ENCODE measurements at places on chromosomes 2 and 18. TPM values are rescaled to one million over a fixed set of nuclear protein-coding genes. Genes with fewer than 3 reads are reported as not detected.

DNA sequence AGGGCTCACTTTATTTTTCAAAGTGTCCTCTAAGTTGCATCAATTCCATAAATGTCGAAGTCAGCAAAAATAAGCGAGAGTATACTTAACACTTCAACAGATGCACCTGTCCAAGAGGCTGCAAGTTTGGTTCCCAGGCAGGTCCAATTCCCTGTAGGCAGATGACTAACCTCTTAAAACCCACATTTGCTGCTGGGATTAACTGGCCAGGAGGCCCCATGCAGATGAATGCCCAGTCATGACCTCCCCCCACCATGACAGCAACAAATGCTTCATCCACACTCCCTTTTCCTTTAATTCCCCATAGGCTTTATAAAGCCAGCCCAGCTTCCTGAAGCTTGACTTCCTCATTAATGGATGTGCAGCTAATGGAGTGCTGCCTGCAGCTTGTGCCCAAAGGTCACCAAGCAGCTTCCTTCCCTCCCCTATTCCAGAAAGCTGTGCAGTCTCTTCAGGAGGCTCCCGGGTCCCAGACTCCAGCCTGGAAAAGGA lies 35.7 kb downstream of the REEP1 start:
- no peak for DNase-seq

- no peak for DNase-seq
These were observed 136.5 kb downstream of the AKAIN1 start for GRCh38 chr18:5060543-5060942.

DNA sequence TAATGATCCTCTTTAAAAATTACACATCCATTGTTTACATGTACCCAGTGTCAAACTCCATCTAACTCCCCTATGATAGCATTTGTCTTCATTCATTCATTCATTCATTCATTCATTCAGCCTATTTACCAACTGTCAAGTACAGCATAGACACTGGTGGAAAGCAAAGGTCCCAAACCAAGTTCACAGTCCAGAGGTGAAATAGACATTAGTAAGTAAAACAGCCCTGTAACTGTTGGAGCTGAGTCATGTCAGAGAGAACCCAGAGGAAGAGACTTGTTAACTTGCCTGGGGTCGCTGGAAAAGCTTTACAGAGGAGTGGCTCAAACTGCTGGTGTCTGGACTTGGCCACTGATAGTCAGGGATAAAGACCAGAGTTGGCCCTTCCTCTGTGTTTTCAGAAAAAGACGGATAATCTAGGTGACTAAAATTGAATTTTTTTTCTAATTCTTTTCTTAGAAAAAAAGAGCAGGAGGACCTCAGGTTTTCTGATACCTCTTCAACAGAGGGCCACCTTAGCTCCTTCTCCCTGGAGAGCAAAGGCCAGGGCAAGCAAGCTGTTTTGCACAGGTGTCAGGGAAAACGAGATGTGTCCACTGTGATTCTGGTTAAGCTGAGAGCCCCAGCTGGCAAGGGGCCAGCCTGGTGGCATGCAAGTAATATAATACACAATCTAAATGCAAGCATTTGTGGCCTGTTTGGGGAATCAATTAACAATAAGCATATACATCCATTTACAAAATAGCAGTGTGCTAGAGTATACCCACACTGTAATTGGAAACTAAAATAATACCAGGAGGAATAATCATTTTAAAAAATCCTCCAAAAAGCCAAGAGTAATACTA lies 96.7 kb upstream of the SLC14A2 start:
- DNase-seq: no peak

GRCh38 chr2:152611458-152612231 lies 105.6 kb downstream of the PRPF40A start:
- peak; percentile 30 for DNase-seq

DNA sequence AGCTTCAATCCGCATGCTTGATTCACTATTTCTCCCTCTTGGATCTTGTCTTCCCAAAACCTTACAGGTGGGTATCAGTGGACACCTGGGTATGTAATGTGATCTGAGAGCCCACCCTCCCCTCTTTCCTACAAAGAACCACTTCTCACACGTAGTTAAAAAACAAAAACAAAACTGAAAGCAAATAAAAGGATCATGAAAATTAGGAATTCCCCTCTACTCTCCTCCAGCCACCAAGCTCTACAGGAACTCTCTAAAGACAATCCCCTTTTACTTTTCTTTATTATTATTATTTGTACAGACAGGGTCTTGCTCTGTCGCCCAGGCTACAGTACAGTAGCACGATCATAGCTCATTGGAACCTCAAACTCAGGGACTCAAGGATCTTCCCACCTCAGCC lies 40.8 kb upstream of the MYO1B start:
- DNase-seq: no peak

DNA sequence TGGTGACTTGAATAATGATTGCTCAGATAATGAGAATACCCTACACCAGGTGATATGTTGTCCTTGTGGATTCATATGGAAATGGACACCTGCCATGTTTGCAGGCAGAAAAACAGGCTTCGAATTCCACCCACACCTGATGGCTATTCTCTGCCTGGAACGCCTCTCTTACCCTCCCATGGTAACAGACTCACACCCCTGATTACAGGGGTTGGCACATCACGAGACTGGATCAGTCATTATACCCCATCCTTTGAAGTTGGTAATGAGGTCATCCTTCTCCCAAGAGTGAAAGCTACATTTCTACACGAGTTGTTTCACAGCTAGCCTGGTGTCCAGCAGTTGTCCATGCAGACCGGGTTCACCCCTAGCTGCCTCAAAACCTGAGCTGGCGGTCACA lies 71.4 kb upstream of the MBOAT2 start:
- DNase-seq: no peak

GRCh38 chr2:101821059-101821805 lies 123.7 kb downstream of the MAP4K4 start:
- DNase-seq: no peak

GRCh38 chr2:36670881-36671595 lies 25.5 kb upstream of the VIT start:
- no peak for DNase-seq

DNA sequence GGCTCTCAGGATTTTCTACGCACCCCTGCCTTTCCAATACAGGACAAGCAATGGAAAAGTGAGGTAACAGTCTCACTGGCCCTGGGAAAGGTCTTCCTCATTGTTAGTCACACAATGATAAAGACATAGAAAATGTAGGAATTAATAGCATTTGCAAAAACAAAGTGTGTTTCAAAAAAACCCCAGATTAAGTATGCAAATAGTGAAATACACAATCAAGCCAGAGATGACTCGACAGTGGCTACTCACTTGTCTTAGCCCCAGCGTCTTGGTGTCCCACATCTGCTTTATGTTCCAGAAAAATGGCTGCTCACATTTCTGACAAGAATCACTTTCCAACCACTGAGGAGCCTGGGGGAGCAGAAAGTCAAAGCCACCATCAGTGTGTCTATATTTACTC lies 47.0 kb upstream of the AP1S3 start:
- DNase-seq: no peak

DNA sequence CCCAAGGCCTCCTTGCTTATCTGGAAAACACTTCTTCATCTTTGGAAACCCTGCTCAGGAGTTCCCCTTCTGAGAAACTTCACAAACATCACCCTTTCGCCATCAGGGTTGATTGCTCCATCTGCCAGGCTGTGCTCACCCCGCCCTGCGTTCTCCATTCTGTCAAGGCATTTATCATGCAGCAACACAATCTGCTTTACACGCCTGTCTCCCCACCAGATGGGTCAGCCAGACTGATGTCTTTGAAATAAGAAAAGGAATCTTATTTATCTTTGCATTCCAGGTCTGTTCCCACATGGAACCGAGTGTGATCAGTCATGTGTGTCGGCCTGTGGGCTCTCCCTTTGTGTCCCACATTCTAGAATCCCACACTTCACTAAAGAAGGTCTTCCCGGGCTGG lies 110.0 kb upstream of the ARL4C start:
- DNase-seq: no peak

- DNase-seq: no peak
These were observed 11.7 kb downstream of the DOK1 start for GRCh38 chr2:74566076-74566753.

DNA sequence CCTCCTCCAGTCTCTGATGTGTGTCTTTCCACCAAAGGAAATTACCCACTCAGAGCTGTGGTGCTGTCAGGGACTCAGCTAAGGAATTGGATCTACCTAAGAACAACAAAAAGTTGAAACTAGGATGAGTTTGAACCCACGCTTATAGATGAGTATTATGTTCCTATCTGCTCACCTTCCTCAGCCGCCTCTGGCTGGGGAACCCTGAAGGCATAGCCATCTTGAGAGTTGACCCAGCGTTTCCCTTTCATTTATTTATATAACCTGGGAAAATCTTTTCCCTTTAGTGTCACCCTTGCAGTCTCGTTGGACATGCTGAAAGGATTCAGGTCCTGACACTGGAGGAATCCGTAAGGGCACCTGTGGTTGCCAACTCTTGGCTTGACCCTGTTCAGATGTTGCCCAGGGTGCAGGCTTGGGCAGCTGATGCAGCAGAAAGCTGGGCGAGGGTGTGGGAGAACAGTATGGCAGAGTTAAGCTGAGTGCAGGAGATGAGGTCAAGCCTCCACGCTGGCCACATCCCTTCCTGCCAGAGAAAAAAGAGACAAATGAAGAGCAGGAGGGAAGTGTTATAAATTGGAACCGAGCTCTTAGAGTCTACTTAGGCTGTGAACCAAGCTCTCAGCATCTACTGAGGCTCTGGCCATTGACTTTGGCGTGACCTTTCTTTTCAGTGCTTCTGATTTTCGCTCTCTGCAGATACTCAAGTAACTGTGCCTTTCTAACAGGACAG lies 1.9 kb downstream of the CDH20 start:
- DNase-seq: peak; percentile 19

- DNase-seq: peak; percentile 92
These were observed 59.6 kb downstream of the MYT1L start for GRCh38 chr2:2271469-2271941.

DNA sequence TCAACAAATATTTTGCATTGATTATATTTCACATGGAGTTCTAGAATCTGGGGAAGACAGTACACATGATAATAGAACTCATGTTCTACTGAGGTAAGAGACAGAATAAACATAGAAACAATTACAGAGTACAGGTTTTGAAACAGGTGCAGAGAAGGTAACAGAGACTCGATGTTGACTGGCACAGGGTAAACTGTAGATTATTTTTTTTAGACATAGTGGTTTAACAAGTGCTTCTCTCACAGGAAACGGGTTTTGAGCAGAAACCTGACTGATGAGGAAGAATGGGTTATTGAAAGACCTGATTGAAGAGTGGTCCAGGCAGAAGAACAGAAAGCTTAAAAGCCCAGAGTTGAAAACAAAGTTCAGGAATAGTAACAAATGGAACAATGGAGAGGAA lies 1002.5 kb upstream of the FAM98A start:
- DNase-seq: no peak

- DNase-seq: no peak
These were observed 99.1 kb upstream of the ZNF397 start for GRCh38 chr18:35141567-35142274.

DNA sequence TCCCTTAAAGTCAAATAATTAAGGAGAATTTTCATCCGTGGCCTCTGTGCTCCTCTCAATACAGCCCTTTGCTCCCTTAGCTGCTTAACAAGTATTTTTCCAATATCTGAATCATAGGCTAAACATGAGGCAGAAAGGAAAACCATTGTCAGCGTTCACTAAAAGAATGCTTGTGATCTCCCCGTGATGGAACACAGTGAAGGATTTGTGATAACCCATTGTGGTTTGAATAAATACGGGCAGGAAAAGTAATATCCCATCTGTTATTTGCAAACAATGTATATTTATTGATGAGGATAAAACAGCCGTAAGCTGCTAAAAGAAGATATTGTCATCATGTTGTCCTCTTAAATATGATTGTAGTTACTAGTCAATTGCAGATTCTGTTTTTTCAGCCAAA lies 258.1 kb downstream of the NAPG start:
- no peak for DNase-seq

GRCh38 chr2:127859712-127860085 lies 1.7 kb upstream of the POLR2D start:
- DNase-seq: peak; percentile 28

DNA sequence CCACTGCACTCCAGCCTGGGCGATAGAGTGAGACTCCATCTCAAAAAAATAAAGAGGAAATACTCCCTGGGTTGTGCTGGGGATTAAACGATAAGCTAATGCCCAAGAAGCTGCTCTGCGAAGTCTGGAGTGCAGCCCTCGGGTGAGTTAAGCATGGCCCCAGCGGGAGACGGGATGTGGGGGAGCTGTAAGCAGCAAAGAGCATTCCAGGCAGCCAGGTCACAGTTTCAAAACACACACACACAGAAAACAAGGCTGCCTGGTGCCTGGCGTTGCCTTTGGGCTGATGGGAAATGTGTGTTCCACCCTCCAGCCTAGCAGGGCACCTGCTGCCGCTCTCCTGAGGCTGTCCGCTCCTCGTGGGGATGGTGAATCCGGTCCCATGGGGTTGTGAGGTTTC lies 24.1 kb downstream of the ODC1 start:
- DNase-seq: no peak

DNA sequence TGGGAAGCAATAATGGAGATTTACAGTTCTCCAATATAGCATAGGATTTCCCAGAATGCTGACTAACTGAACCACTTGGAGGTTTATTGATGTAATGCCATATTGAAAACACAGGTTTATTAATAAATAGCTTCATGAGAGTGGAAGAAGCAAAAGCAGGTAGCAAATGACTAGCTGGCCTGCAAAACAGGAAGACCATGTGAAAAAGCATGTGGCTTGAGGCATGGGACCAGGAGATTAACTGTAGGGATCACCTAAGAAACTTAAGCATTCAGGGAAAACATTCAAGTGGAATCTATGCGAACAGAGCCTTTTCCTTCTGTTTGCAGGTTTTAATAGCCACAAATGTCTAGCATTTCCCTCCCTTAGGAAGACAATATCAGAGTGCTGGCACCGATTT lies 679.7 kb downstream of the ZEB2 start:
- no peak for DNase-seq

DNA sequence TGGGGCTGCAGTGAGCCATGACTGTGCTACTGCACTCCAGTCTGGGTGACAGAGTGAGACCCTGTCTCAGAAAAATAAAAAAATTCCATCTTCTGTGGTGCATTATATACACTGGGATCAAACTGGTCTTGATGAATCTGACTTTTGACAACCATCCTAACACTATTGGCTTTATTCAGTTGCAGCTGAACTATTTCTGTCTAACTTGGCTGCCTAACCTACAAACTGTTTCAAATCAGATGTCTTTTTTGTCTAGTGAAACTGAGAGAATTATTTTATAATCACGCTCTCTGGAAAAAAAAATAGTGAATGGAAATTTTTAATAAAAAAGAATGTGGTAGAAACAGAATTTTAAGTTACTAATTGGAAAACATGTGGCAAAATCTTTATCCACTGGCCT lies 15.0 kb downstream of the CTLA4 start:
- DNase-seq: no peak

DNA sequence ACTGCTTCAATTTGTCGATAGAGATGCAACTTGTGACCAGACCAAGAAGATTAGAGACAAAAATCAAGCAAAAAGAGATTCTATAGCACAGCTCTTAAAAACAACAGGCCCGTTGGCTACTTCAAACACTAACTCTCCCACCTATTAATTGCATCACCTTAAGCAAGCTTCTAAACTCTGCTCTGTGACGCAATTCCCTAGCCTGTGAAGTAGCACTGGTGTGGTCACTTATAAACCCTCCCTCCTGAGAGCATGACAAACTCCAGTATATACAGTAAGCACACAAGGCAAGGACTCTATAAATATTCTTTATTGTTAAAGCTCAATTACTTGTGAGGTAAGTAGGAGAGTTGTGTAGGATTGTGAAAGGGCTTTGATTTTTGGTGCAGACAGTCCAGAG lies 72.3 kb downstream of the CMPK2 start:
- DNase-seq: no peak

GRCh38 chr2:379778-380177 lies 91.9 kb upstream of the ALKAL2 start:
- DNase-seq: no peak

The RAB6C gene
- not detected for total RNA-seq

The OTOS gene
- not detected for total RNA-seq

The FNDC4 gene
- 4.0 TPM for total RNA-seq

The CFAP65 gene
- total RNA-seq: not detected

The SOCS6 gene
- 32.5 TPM for total RNA-seq

All from G401 (cell line).